ENCODE measurements at places on chromosomes 7 and 10.

DNA sequence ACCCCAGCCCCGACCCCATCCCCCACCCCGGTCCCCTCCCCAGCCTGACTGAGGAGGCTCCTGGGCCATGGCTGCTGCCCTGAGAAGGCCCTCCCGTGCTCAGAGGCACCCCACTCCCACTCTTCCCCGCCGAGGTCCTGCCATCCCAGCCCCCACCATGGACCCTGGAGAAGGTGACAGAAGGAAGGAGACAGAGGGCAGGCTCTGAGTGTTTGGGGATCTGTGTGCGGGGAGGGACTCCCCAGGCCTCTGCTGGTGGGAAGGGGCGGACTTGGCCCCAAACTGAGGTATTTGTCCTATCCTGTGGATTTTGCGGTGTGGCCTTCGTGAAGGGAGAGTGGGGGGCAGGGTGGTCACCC is 53.4 kb downstream of the PWWP2B start:
- H3K36me3 ChIP-seq = no peaks in the 10 kb centered on the region
- H3K4me1 ChIP-seq = peaks cover 30% of the 10 kb centered on the region
- H3K4me3 ChIP-seq = no peak overlapping the region
- DNase-seq = peak; percentile 32
- no peak overlapping the region for H3K27ac ChIP-seq

GRCh38 chr7:5567790-5568189 is 144.2 kb upstream of the TNRC18 start:
- no peaks in the 10 kb centered on the region for H3K36me3 ChIP-seq
- no peak for DNase-seq
- peaks cover 7% of the 10 kb centered on the region for H3K27me3 ChIP-seq

GRCh38 chr7:51315393-51316261 is 982 bp downstream of the COBL start:
- peaks cover 40% of the 10 kb centered on the region for H3K27me3 ChIP-seq

DNA sequence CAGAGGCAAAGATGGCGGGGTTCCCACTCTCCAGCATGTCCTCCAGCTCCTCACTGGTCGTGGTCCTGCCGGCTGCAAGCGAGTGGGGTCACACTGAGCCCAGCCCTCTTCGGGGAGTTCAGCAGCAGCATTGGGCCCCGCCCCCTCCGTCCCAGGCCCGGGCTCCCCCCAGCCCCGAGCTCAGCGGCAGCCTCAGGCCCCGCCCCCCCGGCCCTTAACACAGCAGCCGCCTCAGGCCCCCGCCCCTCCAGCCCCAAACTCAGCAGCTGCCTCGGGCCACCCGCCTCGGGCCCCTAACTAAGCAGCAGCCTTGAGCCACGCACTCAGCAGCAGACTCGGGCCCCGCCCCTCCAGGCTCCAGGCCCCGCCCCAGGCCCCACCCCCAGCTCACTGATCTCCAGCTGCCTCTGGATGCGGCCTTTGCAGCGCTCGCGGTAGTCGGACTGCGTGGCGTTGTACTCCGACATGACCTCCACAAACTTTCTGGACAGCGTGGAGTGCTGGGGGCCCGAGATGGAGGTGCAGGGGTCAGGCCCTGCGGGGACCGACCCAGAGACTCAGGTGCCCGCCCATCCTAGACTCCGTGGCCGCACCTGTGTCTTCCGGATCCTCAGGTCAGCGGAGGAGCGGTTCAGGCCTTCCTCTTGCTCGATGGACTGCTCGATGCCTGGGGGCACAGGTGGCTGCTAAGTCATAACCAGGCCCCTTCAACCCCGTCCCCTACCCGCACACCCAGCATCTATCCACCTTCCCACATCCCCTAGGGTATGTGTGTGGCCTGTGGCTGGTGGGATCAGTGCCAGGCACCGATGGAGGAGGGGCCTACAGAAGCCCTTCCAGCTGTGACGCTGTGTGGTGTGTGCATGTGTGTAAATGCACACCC is 15.5 kb downstream of the STX1A start:
- peak; percentile 77 for DNase-seq
- peaks cover 18% of the 10 kb centered on the region for H3K4me1 ChIP-seq
- peaks cover 23% of the 10 kb centered on the region for H3K36me3 ChIP-seq

DNA sequence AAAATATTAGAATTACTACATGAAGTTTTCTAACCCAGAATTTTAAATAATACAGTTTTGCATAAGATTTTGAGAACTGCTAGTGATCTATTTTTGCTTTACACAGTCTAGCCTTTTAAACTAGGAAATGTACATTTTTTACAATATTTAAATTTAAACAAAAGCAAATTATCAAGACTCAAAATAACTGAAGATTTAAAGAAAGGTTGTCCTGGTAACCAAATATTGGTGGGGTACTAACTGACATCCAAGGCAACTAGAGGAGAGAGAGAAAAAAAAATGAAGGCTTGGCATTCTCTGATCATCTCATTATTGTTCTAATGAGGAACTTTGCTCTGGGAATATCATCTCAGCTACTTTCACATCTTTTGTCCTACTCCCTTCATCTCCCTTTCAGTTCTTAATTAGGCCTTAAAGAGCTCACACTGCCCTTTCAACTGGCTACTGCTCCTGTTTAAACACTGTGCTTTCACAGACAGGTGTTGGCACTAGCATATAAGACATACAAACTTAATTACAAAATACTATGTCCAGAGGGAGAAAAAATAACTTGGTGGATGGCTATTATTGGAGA is 33.7 kb downstream of the RAB11FIP2 start:
- no peak overlapping the region for H3K27ac ChIP-seq
- H3K4me1 ChIP-seq = no peaks in the 10 kb centered on the region
- DNase-seq = no peak
- H3K4me3 ChIP-seq = no peak overlapping the region
- H3K36me3 ChIP-seq = peaks cover 16% of the 10 kb centered on the region
- no peaks in the 10 kb centered on the region for H3K27me3 ChIP-seq

DNA sequence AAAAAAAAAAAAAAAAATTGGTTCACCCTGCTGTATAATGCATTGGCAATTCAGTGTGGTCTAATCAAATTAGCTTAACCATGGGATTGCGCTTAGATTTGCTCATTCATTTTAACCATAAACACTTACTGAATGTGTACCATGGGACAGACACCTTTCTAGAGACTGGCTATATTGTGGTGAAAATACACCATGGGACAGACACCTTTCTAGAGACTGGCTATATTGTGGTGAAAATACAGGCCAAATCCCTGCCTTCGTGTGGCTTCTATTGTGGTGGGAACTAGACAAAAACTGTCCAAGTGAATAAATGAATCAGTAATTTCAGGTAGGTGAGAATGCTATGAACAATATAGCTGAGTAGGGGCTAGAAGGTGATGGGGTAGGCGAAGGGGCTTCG is 10.2 kb upstream of the REPIN1 start:
- DNase-seq = no peak
- H3K27ac ChIP-seq = no peak overlapping the region
- no peaks in the 10 kb centered on the region for H3K27me3 ChIP-seq
- H3K36me3 ChIP-seq = no peaks in the 10 kb centered on the region
- H3K4me3 ChIP-seq = no peak overlapping the region
- H3K4me1 ChIP-seq = peaks cover 34% of the 10 kb centered on the region

- DNase-seq = no peak
- peak overlapping the region; percentile 99 for H3K27ac ChIP-seq
- no peaks in the 10 kb centered on the region for H3K36me3 ChIP-seq
- peaks cover 19% of the 10 kb centered on the region for H3K4me1 ChIP-seq
- H3K4me3 ChIP-seq = peak overlapping the region; percentile 81
Measured at GRCh38 chr10:31030800-31031199, 865 bp downstream of the ZNF438 start.

DNA sequence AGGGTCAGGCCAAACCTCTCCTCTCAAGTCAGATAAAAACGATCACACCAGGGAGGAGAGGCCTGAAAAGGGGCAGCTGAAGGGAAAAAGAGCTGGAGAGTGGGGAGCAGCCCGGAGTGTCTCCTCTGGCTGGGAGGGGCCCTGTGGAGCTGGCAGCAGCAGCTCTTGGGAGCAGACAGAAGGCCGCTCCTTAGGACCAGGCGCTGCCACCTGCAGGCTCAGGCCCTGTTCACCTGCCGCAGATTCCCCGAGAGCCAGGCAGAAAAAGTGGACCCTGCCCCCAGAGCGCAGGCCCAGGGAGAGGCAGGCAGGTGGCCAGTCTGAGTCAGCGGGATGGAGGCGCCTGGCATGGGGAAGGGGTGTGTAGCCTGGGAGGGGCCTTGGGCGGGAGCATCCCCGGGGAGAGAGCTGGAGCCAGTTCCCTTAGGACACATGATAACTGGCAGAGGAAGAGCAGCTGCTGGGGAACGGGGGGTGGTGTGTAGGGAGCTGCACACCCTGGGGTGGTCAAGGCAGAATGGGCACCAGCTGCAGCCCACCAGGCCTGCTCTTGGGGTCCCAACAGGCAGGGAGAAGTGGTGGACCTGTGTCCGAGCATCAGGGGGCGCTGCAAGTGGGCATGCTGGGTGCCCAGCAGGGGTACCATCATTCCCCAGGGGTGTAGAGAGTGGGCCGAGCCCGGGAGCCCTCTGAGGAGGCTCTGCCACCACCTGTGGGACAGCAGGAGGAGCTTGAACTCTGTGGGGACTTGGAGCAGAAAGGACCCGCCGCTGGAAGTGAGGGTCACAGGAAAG is 177.2 kb upstream of the RHEB start:
- no peaks in the 10 kb centered on the region for H3K27me3 ChIP-seq
- no peaks in the 10 kb centered on the region for H3K36me3 ChIP-seq
- H3K27ac ChIP-seq = no peak overlapping the region
- H3K4me1 ChIP-seq = no peaks in the 10 kb centered on the region
